ENCODE measurements at places on chromosomes 16 and 17. TPM values are rescaled to one million over a fixed set of nuclear protein-coding genes. Genes with fewer than 3 reads are reported as not detected.
A peak's percentile ranks its signal among the peaks of the same experiment; 100 is the strongest.

DNA sequence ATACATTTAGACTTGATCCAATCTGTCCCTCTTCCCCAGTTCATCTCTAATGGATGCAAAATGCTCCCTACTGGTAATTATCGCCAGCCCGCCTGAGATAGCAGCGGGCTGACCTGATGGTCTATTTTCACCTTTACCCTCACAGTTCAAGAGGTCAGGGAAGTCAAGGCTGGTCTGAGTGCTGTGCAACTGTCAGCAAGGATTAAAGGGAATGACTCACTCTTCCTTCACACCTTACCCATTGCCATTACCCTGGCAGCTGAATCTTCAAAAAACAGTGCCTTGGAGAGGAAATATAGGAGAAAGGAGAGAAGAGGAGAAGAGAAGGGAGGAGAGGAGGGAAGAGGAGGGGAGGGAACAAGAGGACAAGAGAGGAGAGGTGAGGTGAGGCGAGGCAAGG, 36.3 kb downstream of the GRB7 start:
- no peak for DNase-seq

- DNase-seq = no peak
Observed at GRCh38 chr17:51904379-51904778, 254.1 kb downstream of the CA10 start.

GRCh38 chr17:41184480-41184961, at the start of gene KRTAP4-1:
Gene KRTAP4-1 (minus strand): TSS chr17:41184911. CDS start chr17:41184854, 57 bp downstream.
- DNase-seq = no peak

GRCh38 chr17:82810644-82811430, 29.0 kb downstream of the ZNF750 start:
- DNase-seq = no peak

DNA sequence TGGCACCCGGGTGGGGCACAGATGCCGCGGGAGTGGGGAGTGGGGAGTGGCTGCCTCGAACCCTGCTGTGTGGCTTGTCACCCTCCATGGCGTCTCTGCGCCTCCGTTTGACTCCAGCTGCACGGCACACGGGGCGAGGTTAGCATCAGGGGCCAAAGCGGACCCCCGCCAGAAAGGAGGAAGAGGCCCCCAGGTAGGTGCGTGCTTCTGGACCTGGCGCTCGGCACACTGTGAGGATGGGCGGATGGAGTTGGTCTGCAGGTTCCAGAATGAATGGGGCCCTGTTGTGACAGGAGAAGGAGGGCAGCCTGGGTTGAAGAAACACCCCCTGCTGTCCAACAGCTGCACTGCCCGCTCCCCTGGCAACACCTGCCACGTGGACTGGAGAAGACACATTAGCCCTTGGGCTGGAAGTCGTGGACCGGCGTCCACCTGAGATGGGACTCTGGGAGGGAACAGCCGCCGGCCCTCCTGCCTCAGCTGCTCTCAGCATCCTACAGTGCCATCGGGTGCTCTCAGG, 9.4 kb upstream of the FASN start:
- no peak for DNase-seq

DNA sequence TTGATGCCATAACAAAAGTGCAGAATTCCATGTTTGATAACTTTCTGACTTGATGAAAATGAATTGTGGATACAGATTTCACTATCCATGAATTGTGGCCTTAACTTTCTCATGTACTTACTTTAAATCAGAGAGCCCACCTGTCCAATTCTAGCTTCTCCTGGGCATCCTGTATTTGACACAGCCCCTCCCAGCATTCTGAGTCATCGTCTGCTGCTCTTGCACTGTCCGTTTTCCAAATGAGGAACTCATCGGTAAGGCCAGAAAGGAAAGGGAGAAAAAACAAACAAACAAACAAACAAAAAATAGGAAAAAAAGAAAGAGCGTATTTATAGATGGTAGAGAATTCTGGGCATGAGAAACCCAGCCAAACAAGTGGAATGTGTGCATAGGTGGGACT, 361.6 kb downstream of the WWOX start:
- DNase-seq = no peak

GRCh38 chr17:40069751-40070708, 7.3 kb downstream of the THRA start:
- no peak for DNase-seq

- DNase-seq = no peak
Observed at GRCh38 chr16:19874851-19875546, 9.6 kb downstream of the GPRC5B start.

GRCh38 chr17:67293251-67294203, 48.5 kb upstream of the HELZ start:
- peak; percentile 61 for DNase-seq

GRCh38 chr17:76414334-76415295, 30.2 kb downstream of the SPHK1 start:
- DNase-seq = no peak

GRCh38 chr16:80931801-80932707, 74.6 kb downstream of the CMC2 start:
- peak; percentile 60 for DNase-seq

GRCh38 chr16:49024016-49024415, 257.6 kb downstream of the CBLN1 start:
- DNase-seq = no peak

DNA sequence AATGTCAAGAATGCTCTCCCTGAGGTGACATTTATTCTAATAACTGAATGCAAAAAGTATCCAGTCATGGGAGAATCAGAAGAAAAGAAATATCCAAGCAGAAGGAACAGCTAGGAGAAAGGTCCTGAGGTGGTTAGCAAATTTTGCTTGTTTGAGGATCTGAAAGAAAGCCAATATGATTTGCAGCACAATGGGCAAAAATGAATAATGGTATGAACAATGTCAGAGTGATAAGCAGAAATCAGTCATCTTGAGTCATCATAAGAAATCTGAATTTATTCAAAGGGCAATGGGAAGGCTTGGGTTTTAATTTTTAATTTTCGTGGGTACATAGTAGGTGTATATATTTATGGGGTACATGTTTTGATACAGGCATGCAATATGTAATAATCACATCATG, 68.5 kb downstream of the BRIP1 start:
- no peak for DNase-seq

GRCh38 chr16:20774703-20775362, 11.0 kb downstream of the ACSM3 start:
- DNase-seq = peak; percentile 87

GRCh38 chr16:50160495-50161164, 7.5 kb downstream of the TENT4B start:
- DNase-seq = no peak

DNA sequence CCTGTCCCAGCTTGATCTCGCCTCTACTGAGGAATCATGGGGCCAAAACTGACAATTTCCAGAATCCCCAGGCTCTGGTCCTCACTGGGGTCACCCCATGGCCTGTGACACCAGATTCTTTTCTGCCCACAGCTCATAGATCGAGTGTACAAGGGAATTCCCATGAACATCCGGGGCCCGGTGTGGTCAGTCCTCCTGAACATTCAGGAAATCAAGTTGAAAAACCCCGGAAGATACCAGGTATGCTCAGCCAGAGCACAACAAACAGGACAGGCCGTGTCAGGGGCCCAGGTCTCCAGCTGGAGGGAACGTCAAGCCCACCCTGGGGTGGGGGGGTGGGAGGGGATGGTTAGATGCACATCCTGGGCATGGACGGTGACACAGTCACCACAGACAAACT, 17.5 kb downstream of the USP6 start:
- no peak for DNase-seq

- DNase-seq = no peak
Observed at GRCh38 chr16:48367441-48368049, 17.7 kb downstream of the SIAH1 start.

DNA sequence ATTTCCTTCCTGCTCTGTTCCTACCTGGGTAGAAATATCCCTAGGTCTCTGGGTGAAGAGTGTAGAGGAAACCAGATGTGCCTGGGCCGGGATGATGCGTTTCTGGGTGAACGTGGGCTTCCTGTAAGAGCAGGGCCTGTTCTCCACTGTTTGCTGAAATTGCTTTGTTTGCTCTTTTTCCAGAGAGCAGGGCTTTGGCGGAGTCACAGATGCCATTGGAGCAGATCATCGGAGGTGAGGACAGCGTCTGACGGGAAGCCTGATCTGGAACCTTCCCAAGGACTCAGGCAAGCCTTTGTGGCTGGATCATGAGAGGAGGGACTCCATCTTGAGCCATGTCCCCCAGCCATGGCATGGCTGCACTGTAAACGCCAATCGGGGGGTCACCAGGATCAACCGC, 15.4 kb downstream of the DHODH start:
- no peak for DNase-seq

DNA sequence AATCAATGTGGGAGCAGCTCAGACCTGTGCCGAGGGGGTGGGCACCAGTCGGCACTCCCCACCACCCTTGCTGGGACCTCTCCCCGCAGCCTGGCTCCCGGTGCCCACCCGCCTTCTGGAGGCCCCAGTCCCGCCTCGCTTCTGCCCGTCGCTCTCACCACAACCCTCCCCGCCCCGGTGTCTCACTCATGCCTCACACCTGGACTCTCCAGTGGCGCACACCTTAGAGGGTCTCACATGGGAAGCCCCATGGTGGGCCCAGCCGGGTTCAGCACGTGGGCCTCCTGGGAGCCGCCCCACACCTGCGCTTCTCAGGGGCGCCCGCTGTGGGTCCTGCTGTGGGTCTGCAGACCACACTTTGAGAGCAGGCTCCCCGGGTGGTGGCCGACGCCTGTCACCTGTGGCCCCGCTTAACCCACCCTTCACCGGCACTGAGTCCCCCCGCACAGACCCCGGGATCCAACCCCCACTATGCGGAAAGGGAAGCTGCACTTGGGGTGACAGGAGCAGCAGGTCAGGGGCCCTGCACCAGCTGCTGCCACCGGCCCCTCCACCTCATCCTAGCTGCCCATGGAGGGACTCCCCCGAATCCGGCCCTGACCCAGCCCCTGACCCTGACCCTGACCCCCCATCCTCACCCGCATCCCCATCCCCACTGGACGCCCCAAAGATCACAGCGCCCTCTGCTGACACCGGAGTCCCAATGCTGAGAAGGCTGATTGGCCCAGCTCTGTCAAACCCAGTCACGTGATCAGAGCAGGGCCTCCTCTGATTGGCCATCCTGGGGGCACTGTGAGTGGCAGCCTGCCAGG, 27.4 kb upstream of the SLC38A10 start:
- no peak for DNase-seq

GRCh38 chr17:68052810-68053209, 17.3 kb downstream of the KPNA2 start:
- DNase-seq = no peak

DNA sequence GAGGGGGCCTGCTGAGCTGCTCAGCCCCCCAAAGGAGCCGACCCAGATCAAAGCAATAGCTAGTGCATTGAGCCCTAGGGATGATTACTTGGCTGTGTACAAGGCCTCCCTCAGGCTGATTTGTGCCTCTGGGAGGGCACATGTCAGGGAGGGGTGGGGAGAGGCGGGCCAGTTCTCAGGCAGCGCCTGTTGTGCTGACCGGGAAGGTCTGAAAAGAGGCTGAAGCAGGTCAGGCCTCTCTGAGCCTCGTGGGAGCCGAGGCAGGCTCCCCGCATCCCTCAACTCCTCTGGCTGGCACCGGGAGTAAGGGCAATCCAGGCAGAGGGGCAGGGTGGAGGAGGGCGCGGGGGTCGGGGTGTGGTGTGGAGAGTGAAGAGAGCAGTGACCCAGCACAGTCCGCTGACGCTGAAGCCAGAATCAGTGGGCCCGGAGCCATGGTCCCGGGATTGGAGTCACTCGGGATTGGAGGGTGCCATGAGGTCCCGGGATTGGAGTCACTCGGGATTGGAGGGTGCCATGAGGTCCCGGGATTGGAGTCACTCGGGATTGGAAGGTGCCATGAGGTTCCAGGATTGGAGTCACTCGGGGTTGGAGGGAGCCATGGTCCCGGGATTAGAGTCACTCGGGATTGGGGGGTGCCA, 3.0 kb downstream of the DCXR start:
- DNase-seq = no peak

- no peak for DNase-seq
Observed at GRCh38 chr17:77033892-77034404, 106.8 kb upstream of the SEC14L1 start.

GRCh38 chr16:65315081-65315780, 193.4 kb upstream of the CDH11 start:
- DNase-seq = no peak

DNA sequence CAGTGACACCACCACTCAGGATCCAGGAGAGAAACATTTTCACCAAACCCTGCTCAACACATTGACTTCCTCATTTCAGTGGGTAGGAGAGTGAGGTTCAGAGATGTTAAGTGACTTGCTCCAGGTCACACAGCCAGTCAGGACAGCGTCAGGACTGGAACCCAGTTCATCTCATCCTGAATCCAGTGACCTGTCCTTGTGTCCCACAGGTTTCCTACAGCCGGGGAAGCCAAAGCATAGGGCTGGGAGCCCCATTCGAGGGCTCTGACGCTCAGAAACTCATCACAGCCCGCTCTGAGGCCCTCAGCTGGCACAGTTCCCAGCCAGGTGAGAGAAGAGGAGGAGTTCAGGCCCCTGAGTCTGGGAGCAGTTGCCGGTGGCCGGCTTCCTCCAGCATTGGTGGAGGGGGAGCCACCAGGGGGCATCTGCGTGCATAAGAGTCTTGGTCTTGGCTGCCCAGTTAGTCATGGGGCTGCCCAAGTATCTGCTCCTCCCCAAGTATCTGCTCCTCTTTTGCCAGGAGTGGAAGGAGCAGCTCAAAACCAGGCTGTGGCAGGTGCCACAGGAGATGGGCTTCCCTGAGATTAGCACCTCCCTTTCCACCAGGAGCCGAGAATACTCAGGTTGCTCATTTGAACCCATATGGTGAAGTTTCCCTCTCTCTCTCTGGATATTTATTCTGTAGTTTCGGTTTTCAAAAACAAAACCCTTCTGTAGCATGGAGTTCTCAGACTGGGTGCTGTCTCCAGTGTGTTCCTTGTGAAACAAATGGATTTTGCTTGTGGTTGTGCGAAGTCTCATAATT, 56.0 kb downstream of the TNFRSF13B start:
- peak; percentile 62 for DNase-seq

- DNase-seq = no peak
Observed at GRCh38 chr17:57080718-57081117, 4.3 kb upstream of the AKAP1 start.

- no peak for DNase-seq
Observed at GRCh38 chr17:57984936-57985674, 2.9 kb downstream of the VEZF1 start.

GRCh38 chr16:64346080-64346479, 775.8 kb downstream of the CDH11 start:
- DNase-seq = no peak

Gene TMEM94
- 111 TPM for total RNA-seq

Gene NMT1
- 85.8 TPM for total RNA-seq

Gene RNFT1
- 16.8 TPM for total RNA-seq

Gene HSD11B2
- total RNA-seq = 3.3 TPM

Gene KRTAP9-2
- not detected for total RNA-seq

Gene SEPTIN12
- total RNA-seq = 11.5 TPM

Gene TMEM235
- total RNA-seq = 21.1 TPM

Gene TMC6
- total RNA-seq = 292 TPM

Gene SLC5A2
- total RNA-seq = not detected

Gene SPEM2
- total RNA-seq = 0.15 TPM

Gene MT1G
- not detected for total RNA-seq

Gene SYCE1L
- total RNA-seq = 2.5 TPM

Gene RND2
- 5.9 TPM for total RNA-seq

Gene TEKT3
- total RNA-seq = 5.8 TPM

Gene CIBAR2
- total RNA-seq = not detected

Gene HSD17B1
- total RNA-seq = 0.64 TPM

Gene WSB1
- 443 TPM for total RNA-seq

Gene TP53TG3F
- not detected for total RNA-seq

Gene RCVRN
- not detected for total RNA-seq

Gene UNC119
- 47.2 TPM for total RNA-seq

Gene KRT32
- total RNA-seq = not detected

Gene MAF
- 31.4 TPM for total RNA-seq

Gene EXOC7
- 183 TPM for total RNA-seq
